ENCODE measurements at places on chromosomes 1 and 21. TPM values are rescaled to one million over a fixed set of nuclear protein-coding genes. Genes with fewer than 3 reads are reported as not detected.

HSPG2 gene
- total RNA-seq = 397 TPM

ACKR1 gene
- not detected for total RNA-seq

MAB21L3 gene
- total RNA-seq = 0.21 TPM

BLACAT1 gene
- total RNA-seq = 14.2 TPM

HCN3 gene
- 19.6 TPM for total RNA-seq

CCDC185 gene
- 0.17 TPM for total RNA-seq

GJA8 gene
- total RNA-seq = not detected

RBM11 gene
- total RNA-seq = 0.81 TPM

OVAAL gene
- not detected for total RNA-seq

- DNase-seq = no peak
Measured at GRCh38 chr21:45767071-45768006, 123.8 kb downstream of the PCBP3 start.

GRCh38 chr1:18413541-18414305 is 67.0 kb upstream of the KLHDC7A start:
- no peak for DNase-seq

DNA sequence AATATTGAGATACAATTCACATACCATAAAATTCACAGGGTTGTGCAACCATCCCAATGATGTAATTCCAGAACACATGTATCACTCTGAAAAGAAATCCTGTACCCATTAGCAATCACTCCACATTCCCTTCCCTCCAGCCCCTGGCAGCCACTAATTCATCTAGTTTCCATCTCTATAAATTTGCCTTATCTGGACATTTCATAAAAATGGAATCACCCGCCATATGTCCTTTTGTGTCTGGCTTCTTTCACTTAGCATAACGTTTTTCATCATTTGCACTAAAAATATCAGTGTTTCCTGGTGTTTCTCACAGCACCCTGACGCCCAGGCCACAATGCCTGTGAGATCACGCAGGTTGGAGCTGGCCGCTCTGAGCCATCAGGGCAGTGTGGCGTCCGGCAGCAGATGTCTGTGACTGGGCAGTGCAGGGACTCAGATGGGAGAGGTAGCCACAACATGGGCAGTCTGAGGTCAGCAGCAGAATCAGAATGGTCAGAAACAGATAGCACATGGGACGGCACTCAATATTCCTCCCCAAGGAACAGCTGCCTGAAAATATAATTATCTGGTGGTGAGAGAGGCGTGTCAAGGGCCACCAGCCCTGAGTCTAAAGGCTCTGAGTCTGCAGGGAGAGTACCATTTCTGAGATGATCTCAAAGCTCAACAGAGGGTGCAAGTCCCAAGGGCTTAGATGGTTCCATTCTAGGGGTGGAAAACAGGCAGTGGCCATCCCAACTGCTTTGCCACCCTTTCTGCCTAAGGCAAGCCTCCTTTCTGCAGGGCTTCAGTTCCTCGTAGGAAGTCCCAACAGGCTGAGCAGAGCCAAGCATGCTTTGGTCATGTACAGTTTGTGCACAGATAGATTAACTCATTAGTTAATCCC is 129.4 kb upstream of the EDN2 start:
- DNase-seq = no peak

- DNase-seq = no peak
Measured at GRCh38 chr1:197984289-197984688, 67.1 kb downstream of the LHX9 start.

DNA sequence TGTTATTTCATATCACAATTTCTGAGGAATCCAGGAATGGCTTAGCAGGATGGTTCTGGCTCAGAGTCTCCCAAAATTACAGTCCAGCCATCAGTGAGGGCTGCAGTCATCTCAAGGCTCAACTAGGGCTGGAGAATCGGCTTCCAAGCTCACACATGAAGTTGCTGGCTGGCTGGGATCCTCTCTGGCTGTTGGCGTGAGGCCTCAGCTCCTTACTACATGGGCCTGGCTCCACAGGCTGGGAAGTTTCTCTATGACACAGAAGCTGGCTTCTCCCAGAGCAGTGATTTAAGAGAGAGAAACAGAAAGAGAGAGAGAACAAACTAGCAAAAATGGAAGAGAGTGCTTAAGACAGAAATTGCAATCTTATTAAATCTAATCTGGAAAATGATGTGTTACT is 38.8 kb upstream of the RGS8 start:
- no peak for DNase-seq

GRCh38 chr1:154352245-154352580 is 26.9 kb downstream of the ATP8B2 start:
- DNase-seq = no peak

GRCh38 chr1:48062353-48062752 is 65.2 kb upstream of the TRABD2B start:
- DNase-seq = peak; percentile 13

- DNase-seq = peak; percentile 84
Measured at GRCh38 chr1:148334339-148335130, 148.6 kb downstream of the PPIAL4G start.

GRCh38 chr1:215260711-215261110 is 178.2 kb downstream of the KCNK2 start:
- no peak for DNase-seq

DNA sequence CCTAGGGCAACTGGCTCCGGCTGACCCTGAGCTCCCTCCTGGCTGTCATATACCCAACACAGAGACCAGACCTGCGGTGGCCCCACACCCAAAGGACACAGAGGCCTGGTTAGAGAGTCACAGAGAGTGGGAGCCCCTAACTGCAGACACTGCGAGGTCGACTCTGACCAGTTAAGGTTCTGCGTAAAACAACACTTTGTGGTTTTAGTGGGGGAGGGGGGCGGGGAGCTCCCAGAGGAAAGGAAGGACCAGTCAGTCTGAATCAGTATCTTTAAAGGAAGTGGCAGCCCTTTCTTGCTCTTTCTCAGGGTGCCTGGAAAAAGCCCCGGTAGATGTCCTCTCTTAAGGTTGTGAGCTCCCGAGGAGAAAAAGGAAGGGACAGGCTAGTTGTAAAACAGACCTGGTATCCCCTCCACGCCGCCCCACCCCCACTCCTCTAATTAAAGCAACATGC is 2.4 kb downstream of the SSBP3 start:
- DNase-seq = no peak

DNA sequence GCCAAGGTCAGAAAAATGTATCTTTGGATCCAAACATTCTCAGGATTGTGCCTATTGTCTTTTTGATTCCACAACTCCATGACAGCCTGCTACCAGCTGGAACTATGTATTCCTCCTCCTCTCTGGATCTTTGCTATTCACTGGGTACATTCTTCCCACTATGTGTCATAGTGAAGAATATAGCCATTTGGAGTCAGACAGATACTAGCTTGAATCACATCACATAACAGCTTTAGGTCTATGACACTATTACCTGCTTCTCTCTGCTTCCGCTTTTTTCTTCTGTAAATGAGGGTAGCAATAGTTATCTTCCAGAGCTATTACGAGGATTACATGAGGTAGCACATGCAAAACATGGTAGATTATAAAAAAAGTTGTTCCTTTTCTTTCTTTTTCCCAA is 5.4 kb upstream of the EXO1 start:
- no peak for DNase-seq

DNA sequence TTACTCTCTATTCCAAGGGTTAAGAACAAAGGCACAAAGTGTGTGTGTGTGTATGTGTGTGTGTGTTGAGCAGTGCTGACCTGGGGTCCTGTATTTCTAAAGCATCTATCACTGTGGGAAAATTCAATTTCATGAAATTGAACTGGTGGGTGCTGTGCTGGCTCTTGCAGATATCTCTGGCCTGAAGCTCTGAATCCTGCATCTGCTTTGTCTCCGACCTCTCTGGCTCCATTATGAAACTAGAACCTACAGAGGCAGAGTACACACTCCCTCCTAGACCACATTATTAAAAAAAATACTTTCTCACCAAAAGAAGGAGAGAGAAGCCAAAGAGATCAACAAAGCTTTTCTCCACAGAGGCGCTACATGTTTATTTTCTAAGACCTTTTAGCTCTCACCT is 88.4 kb upstream of the PDE4B start:
- no peak for DNase-seq

- no peak for DNase-seq
Measured at GRCh38 chr1:207335695-207336363, 14.4 kb downstream of the CD55 start.

- DNase-seq = no peak
Measured at GRCh38 chr1:114719424-114719787, 2.8 kb upstream of the NRAS start.

GRCh38 chr1:16677552-16678431 is 11.0 kb upstream of the RNU1-3 start:
- peak; percentile 65 for DNase-seq

GRCh38 chr1:114082304-114082630 is 71.4 kb downstream of the SYT6 start:
- DNase-seq = no peak

DNA sequence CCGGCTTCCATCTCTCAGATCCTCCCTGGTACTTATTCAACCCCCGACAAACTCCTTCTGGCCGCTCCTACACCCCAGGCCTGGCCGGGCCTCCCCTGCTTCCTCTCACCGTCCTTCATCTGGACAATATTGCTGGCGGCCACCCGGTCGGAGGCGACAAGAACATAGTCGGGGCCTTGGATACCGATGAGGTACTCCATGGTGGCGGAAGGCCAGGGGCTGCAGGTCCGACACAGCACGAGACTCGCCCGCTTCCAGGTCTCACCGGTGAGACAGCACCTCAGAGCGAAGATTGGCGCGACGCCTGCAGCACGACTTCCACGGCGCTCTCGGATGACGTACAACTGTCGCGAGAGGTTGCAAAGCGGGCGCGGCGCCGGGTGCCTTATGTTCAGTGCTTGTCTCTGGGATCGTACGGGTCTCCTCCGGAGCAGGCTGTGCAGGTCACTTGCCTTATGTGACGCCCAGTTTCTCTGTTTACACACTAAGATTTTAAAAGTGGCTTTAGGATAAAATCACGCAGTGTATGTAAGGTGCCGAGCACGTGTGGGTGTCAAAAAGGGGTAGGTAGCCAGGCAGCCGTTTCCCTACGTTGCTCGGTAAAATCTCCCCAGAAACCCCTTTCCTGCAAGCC is at the start of gene PSMB2:
Gene PSMB2, minus strand, starts transcription at position 294 of the 634 bp plus-strand sequence. Its CDS starts 94 bp downstream, at position 200.
- DNase-seq = peak; percentile 95

DNA sequence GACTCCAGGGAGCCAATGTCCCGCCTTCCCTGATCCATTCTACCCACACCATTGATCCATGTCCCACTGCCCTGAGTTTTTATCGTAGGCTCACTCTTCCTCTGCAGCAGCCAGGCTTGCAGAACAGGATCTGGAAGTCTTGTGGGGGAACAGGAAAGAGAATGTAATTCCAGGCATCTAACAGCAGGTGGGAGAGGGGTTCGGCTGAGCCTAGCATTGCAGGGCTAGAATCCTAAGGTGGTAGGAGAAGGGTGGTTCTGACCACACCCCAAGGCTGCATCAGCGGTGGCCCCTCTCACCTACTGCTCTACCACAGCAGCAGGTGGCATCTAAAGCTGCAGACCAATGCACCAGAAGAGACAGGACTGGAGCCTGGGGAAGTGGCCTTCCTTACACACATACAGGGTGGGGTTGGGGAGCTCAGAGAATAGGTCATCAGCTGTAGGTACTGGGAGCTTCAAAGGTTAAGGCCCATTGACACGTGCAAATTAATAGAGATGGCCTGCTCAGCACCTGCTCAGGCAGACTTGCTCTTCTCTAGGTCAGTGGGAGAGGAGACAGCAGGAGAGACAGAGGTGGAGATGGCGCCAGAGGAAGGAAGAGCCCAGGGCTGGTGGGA is 20.5 kb downstream of the KNCN start:
- peak; percentile 71 for DNase-seq

GRCh38 chr1:183926983-183927382 is 110.5 kb downstream of the COLGALT2 start:
- DNase-seq = no peak

DNA sequence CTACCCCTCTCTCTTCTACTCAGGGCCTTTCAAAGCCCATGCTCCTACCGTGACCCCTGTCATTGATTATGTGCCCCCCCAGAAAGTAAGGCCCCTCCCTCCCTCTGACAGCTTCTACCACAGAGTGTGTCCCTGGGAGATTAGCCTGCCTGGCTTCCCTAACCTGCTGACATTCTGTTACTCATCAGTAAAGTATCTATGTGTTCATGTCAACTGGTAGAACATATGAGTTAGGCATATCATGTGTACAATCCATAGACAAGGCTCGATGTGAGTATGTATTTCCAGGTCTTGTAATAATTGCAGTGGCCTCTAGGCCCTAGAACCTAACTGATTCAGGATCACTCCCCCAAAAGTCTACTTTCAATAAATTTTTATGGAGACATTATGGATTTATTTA is 120.0 kb downstream of the GIPC2 start:
- DNase-seq = no peak

DNA sequence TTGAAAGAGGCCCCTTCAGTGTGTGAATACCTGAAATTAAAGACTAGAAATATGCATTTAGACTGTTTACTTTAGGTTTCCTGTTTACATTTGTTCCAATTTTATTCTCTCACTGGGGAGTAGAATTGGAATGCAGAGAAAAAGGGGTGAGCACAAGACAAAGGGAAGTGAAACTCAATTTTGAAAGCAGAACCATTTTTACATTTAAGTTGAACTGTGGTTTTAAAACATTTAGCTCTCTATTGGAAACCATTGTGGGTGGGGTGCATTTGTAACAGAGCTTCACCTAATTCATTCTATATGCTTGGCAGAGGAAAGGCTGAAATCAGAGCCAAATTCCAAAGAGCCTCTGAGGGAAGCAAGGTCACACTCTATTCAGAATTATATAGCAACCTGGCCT is 235.3 kb upstream of the C1orf105 start:
- no peak for DNase-seq

DNA sequence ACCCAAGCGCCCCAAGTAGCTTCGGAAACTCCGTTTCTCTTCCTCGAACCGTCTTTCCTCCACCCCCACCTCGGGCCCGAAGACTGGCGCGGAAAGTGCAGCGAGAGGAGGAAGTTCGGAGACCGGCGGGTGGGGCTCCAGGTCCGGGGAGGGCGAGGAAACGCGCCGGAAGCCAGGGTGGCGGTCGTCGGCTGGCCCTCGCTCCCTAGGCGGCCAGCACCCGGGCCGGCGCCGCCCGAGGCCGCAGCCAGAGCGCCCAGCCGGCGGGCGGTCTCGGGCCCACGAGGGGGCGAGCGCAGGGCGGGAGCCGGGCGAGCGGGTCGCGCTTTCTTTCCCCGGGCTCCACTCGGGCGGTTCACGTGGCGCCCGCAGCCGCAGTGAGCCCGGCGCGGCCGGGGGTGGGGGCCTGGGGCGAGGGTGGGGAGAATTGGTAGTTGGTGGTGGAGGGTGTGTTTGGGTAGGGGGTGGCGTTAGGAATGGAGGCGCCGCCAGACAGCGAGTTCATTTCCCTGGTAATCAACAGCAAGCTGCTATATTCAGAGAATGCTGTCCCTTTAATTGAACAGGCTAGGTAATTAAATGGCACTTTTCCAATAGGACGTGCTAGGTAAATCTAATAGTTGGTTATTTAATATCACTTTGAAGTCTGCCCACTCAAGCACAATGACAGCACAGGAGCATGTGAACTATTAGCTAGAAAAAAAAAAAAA is 6.7 kb downstream of the LMO4 start:
- DNase-seq = peak; percentile 72

- no peak for DNase-seq
Measured at GRCh38 chr1:156848461-156849150, 10.3 kb downstream of the INSRR start.

DNA sequence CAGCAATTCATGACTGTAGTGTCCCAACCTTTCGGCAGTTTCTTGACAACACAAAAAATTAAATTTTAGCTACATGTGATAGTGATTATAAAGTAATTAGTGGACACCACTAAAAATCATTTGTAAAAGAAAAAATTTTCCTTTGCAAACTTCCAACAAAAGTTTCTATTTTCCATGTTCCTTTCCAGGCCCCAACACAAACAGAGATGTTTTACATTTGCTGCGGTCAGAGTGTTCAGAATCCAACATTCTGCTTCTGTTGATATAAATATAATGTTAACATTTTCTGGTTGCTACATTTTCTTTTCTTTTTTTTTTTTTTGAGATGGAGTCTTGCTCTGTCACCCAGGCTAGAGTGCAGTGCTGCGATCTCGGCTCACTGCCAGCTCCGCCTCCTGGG is 54.9 kb upstream of the WLS start:
- DNase-seq = no peak
